ENCODE measurements at places on chromosomes 16 and 17. TPM values are rescaled to one million over a fixed set of nuclear protein-coding genes. Genes with fewer than 3 reads are reported as not detected.

The GSDMA gene
- 2.5 TPM for polyA plus RNA-seq

DNA sequence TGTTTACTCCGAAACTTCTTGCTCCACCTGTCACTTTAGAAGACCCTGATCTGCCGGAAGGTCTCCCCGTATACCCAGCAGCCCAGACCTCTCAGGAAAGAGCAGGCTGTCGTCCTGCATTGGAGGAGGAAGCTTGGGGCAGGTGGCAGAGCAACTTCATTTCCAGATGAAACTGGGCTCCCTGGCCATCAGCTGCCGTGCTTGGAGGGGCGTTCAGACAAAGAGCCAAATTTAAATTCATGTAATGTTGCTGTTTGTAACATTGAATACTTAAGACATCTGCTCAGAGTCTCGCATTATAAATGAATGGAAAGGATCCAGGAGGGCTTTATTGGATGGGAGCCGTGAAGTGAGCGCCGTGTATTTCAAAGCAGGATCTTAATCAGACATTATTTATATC lies 628.5 kb downstream of the MAF start:
- no peak for DNase-seq

GRCh38 chr17:3007651-3008121 lies 55.7 kb downstream of the OR1D5 start:
- no peak for DNase-seq

The FDXR gene
- polyA plus RNA-seq: 8.7 TPM

The KLHL36 gene
- polyA plus RNA-seq: 29.2 TPM

GRCh38 chr17:10229181-10229580 lies 30.8 kb upstream of the GAS7 start:
- DNase-seq: no peak

- no peak for DNase-seq
Measured at GRCh38 chr16:57754354-57755060, 18.9 kb downstream of the KATNB1 start.

The CRHR1 gene
- polyA plus RNA-seq: 0.39 TPM

The KCNH4 gene
- 0.03 TPM for polyA plus RNA-seq

The TMEM231 gene
- polyA plus RNA-seq: 18.3 TPM

GRCh38 chr17:79041041-79041570 lies 17.1 kb downstream of the C1QTNF1 start:
- no peak for DNase-seq

- DNase-seq: no peak
Measured at GRCh38 chr16:30104492-30104891, 8.5 kb upstream of the YPEL3 start.

Measured in renal cortex interstitium (tissue), 15 donors.